ENCODE measurements at places on chromosomes 11 and 22.

- no peak for DNase-seq
These were observed 648 bp downstream of the FOSL1 start for GRCh38 chr11:65899356-65900124.

GRCh38 chr11:113481226-113481625 lies 6.0 kb upstream of the DRD2 start:
- no peak for DNase-seq

DNA sequence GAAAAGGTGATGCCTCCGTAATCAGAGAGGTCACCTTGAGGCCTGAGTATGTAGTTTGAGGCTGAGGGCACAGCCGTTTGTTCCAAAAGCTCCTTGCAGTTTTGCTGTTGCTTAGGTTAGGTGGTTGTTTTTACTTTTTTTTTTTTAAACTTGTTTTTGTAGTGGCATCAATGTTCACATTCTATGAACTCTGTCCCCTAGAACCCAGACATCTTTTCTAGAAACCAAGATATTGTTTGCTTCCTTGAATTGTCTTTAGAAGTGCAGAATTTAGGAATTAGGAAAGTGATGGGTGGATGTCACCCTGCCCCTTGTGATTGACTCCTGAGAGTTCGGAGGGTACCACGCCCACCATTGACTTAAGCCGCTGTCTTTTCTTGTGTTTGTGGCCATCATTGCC lies 35.7 kb upstream of the ETS1 start:
- no peak for DNase-seq

DNA sequence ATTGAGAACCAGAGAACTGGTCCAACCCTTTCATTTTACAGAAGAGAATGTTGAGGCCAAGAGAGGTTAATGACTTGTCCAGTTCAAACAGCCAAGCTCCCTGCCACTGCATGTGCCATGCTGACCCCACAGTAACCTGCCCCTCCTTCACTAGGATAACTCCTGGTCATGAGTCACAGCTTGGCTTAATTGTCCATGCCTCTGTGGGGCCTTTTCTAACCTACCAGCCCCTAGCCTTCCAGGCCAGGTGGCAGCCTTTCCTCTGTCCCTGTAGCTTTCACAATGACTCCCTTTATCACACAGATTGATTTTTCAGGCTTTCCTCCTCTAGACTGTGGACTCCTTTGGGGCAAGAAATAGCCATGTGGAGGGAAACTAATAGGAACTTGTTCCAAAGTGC lies 97.2 kb downstream of the PIWIL4 start:
- no peak for DNase-seq

- DNase-seq: no peak
These were observed 163.8 kb downstream of the CHST1 start for GRCh38 chr11:45501392-45502225.
